ENCODE measurements at places on chromosomes 5 and 9. TPM values are rescaled to one million over a fixed set of nuclear protein-coding genes. Genes with fewer than 3 reads are reported as not detected.

DNA sequence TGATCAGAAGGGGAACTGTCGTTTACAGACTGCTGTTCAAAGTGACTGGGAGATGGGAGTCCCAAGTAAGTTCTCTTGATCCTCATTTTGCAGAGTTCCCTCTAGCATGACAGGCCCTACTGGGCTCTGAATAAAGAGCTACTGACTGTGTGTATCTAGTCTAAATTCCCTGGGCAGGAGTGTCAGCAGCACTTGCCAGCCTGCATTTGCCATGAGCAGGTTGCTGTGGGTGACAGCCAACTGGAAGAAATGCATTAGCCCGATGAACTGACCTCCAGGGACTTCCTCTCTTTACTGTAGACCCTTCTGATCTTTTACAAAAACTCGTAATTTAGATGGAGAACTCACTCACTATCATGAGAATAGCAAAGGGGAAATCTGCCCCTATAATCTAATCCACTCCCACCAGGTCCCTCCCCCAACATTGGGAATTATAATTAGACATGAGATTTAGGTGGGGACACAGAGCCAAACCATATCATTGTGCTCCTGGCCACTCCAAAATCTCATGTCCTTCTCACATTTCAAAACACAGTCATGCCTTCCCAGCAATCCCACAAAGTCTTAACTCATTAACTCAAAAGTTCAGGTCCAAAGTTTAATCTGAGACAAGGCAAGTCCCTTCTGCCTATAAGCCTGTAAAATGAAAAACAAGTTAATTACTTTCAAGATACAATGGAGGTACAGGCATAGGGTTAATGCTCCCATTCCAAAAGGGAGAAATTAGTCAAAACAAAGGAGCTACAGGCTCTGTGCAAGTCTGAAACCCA lies 78.9 kb upstream of the CXCL14 start:
- no peak for DNase-seq
- no peak overlapping the region for H3K27ac ChIP-seq
- no peaks in the 10 kb centered on the region for H3K4me1 ChIP-seq
- H3K4me3 ChIP-seq = no peak overlapping the region

The NTRK2 gene
- total RNA-seq = 0.12 TPM

DNA sequence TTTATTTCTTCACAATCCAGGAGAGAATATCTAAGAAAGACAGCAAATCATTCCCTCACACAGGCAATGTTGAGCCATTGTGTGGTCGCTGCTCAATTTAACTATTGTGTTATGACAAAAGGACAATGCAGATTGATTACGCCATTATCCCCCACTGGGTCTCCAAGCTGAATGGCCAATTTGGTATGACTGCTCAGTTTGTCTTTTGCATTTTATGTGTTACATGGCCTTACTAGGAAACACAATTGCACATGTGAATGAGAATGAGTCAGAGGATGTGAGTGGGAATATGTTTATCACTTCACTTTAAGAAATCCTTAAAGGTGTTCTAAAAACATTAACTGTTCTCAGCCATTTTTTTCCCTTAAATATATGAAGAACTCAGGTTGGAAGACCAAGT lies 108.3 kb downstream of the FAM174A start:
- no peak overlapping the region for H3K27ac ChIP-seq
- H3K27me3 ChIP-seq = no peaks in the 10 kb centered on the region
- DNase-seq = no peak
- no peaks in the 10 kb centered on the region for H3K36me3 ChIP-seq

The GHR gene
- total RNA-seq = 0.06 TPM

The CD72 gene
- 4.9 TPM for total RNA-seq

The ARRDC3 gene
- total RNA-seq = 107 TPM

DNA sequence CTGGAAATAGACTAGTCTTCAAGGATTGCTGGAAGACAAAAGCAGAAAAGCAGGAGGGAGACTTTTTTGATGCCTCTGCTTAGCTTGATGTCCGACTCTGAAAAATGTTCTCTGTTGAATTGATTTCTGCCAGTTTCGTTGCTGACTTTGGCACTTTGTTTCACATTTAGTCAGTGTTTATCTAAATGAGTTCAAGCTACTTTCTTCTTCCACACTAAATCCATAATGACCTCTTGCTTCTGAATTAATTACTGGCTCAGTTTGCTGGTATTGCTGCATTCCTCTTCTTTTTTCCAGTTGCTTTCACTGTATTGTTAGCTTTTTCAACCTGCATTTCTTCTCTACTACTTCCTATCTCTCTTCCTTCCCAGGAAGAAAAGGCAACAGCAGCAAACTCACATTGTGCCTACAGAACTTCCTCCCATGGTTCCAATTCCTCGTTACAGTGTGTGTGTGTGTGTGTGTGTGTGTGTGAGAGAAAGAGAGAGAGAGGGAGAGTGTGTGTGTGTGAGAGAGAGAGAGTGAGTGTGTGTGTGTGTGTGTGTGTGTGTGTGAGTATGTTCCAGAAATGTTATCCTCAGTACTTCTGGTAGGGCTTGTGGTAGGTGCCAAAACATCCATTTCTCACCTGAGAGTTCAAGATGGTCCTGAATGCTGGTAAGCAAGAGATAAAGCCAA lies 234.8 kb downstream of the CSNK1G3 start:
- H3K27ac ChIP-seq = no peak overlapping the region
- H3K4me1 ChIP-seq = no peaks in the 10 kb centered on the region
- H3K36me3 ChIP-seq = no peaks in the 10 kb centered on the region
- DNase-seq = no peak
- no peaks in the 10 kb centered on the region for H3K27me3 ChIP-seq
- no peak overlapping the region for H3K4me3 ChIP-seq

- no peaks in the 10 kb centered on the region for H3K36me3 ChIP-seq
- H3K27ac ChIP-seq = no peak overlapping the region
- no peak overlapping the region for H3K4me3 ChIP-seq
- H3K27me3 ChIP-seq = no peaks in the 10 kb centered on the region
- no peak for DNase-seq
Observed at GRCh38 chr5:55151923-55152842, 7.8 kb upstream of the GPX8 start.

The SLC25A2 gene
- total RNA-seq = 2.0 TPM

DNA sequence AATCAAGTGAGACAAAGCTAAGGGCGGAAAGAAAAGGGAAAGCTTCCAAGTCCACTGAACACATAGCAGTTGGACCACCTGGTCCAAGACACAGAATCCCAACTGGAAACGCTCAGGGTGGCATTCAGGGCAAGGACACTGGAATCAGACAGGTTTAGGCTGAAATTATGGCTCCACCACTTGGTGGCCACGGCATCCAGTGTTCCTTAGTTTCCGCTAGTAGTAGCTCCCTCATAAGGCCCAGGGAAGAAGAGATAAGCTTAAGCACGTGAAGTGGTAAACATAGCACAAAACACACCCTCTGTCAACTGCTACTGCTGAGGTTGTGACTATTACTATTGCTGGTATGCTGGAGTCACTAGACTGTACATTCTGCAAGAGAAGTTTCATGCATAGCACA lies 209.4 kb downstream of the GLIS3 start:
- H3K27ac ChIP-seq = no peak overlapping the region
- no peaks in the 10 kb centered on the region for H3K27me3 ChIP-seq
- H3K36me3 ChIP-seq = no peaks in the 10 kb centered on the region
- H3K4me1 ChIP-seq = no peaks in the 10 kb centered on the region

The SPINK6 gene
- total RNA-seq = not detected

DNA sequence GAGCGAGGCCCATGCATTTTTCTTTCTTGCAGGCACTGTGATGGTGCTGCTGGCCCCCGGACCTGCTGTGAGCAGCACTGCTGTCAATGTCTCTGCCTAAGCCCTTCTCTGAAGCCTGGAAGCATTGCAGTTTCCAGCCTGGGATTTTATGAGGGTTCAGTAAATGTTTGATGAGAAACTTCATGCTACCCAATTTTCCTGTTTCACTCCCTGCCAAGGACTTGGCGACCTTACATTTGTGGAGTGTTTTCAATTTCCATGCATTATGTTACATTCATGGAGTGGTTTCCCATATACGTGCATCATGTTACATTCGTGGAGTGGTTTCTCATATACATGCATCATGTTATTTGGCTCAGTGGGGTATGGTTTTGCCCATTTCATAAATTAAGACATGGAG lies 90.7 kb upstream of the PTCH1 start:
- H3K36me3 ChIP-seq = no peaks in the 10 kb centered on the region
- H3K4me3 ChIP-seq = no peak overlapping the region
- H3K4me1 ChIP-seq = no peaks in the 10 kb centered on the region

DNA sequence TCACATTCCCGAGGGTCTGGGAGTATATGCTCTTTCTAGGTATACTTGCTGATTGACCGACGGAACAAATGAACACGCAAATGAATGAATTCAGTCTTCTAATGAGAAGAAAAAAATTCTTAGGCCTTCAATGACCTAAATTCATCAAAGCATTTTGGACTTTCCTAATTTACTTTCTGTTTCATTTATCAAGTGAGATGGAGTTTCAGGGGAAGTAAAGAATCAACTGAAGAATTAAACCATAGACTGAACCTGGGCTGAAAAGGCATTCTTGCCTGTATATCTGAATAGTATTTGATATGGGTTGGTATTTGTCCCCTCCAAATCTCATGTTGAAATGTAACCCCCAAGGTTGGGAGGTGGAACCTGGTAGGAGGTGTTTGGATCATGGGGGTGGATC lies 64.1 kb downstream of the ZFAND5 start:
- peaks cover 7% of the 10 kb centered on the region for H3K4me1 ChIP-seq
- no peak overlapping the region for H3K27ac ChIP-seq

The FRMPD1 gene
- not detected for total RNA-seq

The HEMGN gene
- 1.7 TPM for total RNA-seq

DNA sequence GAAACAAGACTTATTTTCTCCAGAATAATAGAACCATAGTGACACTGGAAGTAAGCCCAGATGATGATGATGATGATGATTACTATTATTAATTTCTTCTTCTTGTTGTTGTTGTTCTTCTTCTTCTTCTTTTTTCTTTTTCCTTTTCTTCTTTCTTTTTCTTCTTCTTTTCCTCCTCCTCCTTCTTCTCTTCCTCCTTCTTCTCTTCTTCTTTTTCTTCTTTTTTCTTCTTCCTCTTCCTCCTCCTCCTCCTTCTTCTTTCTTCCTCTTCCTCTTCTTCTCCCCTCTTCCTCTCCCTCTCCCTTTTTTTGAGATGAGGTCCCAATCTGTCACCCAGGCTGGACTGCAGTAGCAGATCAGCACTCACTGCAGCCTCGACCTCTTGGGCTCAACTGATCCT lies 40.5 kb upstream of the RUFY1 start:
- H3K36me3 ChIP-seq = no peaks in the 10 kb centered on the region
- no peak overlapping the region for H3K4me3 ChIP-seq
- DNase-seq = no peak
- peaks cover 2% of the 10 kb centered on the region for H3K4me1 ChIP-seq
- H3K27me3 ChIP-seq = peaks cover 8% of the 10 kb centered on the region

The SIMC1 gene
- total RNA-seq = 19.2 TPM

GRCh38 chr5:98933445-98934072 lies 4.8 kb upstream of the CHD1 start:
- H3K4me3 ChIP-seq = no peak overlapping the region
- peaks cover 3% of the 10 kb centered on the region for H3K36me3 ChIP-seq
- H3K27ac ChIP-seq = peak overlapping the region; percentile 100
- DNase-seq = peak; percentile 18
- H3K4me1 ChIP-seq = peaks cover 17% of the 10 kb centered on the region

The GLE1 gene
- total RNA-seq = 30.3 TPM

DNA sequence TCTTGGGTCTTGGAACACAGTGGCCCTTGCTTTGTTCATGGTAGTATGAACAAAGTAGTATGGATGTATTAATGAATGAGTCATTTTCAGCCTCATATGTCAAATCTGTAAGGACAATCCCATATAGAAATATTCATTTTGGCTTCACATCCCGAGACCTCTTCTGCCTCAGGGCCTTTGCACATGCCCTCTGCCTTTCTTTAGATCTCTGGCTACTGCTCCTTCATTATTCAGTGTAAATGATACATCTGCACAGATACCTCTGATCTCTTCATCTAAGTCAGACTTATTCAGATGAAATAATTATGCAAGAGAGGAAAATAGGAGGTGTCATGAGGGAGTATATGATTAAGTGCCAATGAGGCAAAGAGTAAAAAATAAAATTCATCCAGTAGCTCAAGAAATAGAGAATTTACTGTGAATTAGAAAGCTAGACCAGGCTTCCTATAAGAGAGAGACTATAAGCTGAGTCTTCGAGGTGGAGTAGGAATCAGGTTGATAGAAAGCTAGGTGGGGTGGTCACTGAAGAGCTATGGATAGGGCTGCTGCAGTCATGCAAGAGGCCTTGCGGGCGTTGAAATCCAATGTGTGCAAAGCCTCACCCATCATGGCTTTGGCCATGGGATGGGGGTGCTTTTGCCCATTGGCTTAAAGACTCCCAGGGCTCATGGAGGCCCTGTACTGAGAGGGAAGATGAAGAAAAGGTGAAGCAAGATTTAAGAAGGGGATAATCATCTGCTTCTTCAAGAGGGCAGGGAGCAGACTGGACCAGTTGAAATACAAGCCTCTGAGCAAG lies 3.7 kb upstream of the TTLL11 start:
- no peak overlapping the region for H3K4me3 ChIP-seq

DNA sequence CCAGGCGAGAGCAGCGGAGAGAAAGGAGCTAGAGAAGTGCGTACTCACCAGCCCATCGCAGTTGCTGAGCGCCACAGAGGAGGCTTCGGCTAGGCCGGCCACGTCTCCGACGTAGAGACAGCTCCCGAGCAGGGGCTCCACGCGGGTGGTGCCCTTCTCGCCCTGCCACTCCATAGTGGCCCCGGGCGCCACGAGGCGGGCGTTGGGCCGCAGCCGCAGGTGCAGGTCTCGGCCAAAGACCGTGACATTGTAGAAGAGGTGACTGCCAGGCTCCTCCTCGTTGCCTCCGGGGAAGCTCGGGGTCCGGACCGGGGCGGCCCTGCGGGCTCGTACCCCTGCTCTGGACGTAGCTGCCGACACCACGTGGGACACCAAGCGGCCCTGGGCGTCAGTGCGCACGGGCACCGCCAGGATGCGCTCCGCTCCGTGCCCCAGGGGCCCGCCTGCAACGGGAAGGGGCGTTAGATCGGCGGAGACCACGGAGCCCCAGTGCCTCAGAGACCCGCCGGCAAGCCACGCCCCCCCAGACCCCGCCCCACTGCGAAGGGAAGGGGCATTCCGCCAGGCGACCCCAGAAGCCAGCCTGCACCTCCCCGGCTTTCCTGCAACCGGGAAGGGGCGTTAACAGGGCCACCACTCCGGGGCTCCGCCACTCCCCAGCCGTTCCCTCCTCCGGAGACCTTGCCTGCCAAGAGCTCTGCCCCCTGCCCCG lies 1.4 kb downstream of the ADAMTS2 start:
- H3K27ac ChIP-seq = no peak overlapping the region
- peaks cover 71% of the 10 kb centered on the region for H3K27me3 ChIP-seq

The HSPA4 gene
- total RNA-seq = 51.5 TPM

GRCh38 chr5:140546851-140547507 lies 483 bp upstream of the EIF4EBP3 start:
- H3K36me3 ChIP-seq = peaks cover 1% of the 10 kb centered on the region
- peak overlapping the region; percentile 77 for H3K27ac ChIP-seq
- H3K4me3 ChIP-seq = peak overlapping the region; percentile 73
- DNase-seq = no peak
- H3K4me1 ChIP-seq = peaks cover 30% of the 10 kb centered on the region
- no peaks in the 10 kb centered on the region for H3K27me3 ChIP-seq

GRCh38 chr9:117444501-117444900 lies 29.6 kb upstream of the ASTN2 start:
- no peak for DNase-seq
- H3K4me3 ChIP-seq = no peak overlapping the region
- no peaks in the 10 kb centered on the region for H3K27me3 ChIP-seq
- H3K4me1 ChIP-seq = no peaks in the 10 kb centered on the region

The GRM6 gene
- not detected for total RNA-seq

The PCDHGB2 gene
- total RNA-seq = 0.58 TPM

Data from T-cell (primary cell).